Activated CD8-positive, alpha-beta memory T cell treated with anti-CD3 and anti-CD28 coated beads for 1 hour (primary cell): ENCODE measurements at places on chromosomes 4 and X.

- no peak for DNase-seq
Measured at GRCh38 chrX:457292-457679, 70.6 kb upstream of the PPP2R3B start.

- DNase-seq: no peak
Measured at GRCh38 chr4:69133993-69134392, 37.7 kb downstream of the UGT2B7 start.

- DNase-seq: no peak
Measured at GRCh38 chr4:13970349-13970748, 342.8 kb upstream of the BOD1L1 start.

DNA sequence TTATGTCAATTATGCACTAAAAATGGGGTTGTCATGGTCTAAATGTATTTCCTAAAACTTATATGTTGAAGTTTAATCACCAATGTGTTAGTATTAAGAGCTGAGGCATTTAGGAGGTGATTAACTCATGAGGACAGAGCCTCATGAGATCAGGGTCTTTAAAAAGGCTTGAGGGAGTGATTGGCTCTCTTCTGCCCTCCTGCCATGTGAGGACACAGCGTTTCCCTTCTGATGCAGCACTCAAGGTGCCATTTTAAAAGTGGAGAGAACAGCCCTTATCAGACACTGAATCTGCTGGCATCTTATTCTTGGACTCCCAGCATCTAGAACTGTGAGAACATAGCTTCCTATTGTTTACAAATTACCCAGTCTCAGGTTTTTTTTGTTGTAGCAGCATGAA lies 581.7 kb downstream of the KCNIP4 start:
- no peak for DNase-seq

DNA sequence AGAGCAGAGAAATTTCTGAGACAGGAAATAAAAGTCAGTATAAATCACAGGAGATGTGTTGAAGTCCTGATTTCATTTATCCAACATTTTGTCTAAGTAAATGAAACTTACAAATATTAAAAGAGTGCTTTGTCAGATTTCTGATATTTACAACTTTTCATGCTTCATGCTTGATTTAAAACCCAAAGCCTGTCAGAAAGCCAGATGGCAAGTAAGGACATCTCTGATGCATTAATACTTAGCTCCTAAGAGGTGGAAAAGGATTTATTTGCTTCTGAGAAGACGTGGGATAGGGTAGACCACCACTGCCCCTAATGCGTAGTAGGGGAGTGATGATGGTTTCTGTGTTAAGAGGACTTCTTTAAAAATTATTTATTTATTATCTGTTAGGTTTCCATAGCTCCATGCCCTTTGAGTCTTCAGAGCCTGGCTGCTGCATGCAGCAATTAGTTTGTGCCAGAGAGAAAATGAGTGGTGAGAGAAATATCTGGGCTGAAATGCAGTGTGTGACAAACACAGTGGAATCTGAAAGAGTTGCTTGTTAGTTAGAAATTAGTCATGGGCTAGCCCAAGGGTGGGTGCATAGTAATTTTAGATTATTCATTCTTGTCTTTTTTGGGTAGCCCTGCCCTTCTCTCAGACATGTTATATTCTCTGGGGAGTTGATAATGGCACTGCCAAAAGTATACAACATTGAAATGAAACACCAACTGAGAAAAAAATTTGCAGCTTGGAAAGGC lies 333.8 kb downstream of the C4orf33 start:
- no peak for DNase-seq

DNA sequence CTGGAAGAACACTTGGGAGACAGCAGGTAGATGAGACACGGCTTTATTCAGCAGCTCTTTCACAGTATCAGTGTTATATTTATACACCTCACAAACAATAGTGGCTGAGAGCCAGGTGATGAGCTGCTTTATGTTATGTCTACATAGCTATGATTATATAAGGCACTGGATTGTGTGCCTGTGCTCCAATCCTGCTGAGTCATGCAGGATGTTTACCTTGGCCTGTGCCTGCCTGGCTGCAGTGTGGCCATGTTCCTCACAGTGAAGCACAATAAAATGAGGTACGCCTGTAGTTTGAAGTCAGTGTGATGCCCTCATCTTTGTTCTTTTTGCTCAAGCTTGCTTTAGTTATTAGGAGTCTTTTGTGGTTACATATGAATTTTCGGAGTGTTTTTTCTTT lies 31.3 kb downstream of the CXCL13 start:
- DNase-seq: no peak

DNA sequence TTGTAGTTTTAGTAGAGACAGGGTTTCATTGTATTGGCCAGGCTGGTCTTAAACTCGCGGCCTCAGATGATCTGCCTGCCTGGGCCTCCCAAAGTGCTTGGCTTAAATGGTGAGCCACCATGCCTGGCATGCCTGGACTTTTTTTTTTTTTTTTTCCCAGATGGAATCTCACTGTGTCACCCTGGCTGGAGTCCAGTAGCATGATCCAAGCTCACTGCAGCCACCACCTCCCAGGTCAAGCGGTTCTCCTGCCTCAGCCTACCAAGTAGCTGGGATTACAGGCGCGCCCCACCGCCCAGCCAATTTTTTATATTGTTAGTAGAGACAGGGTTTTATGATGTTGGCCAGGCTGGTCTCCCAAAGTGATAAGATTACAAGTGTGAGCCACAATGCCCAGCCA lies 8.4 kb downstream of the UBE2K start:
- DNase-seq: no peak

GRCh38 chr4:39626913-39627312 lies 11.8 kb downstream of the SMIM14 start:
- no peak for DNase-seq

GRCh38 chr4:75036046-75036830 lies 103.3 kb downstream of the PARM1 start:
- no peak for DNase-seq

- DNase-seq: no peak
Measured at GRCh38 chr4:177275999-177276398, 33.7 kb upstream of the NEIL3 start.

- DNase-seq: no peak
Measured at GRCh38 chr4:11495818-11496217, 67.1 kb upstream of the HS3ST1 start.
